ENCODE measurements at places on chromosomes 12 and 14.

- no peak for DNase-seq
Observed at GRCh38 chr12:132296063-132296462, 33.3 kb downstream of the GALNT9 start.

DNA sequence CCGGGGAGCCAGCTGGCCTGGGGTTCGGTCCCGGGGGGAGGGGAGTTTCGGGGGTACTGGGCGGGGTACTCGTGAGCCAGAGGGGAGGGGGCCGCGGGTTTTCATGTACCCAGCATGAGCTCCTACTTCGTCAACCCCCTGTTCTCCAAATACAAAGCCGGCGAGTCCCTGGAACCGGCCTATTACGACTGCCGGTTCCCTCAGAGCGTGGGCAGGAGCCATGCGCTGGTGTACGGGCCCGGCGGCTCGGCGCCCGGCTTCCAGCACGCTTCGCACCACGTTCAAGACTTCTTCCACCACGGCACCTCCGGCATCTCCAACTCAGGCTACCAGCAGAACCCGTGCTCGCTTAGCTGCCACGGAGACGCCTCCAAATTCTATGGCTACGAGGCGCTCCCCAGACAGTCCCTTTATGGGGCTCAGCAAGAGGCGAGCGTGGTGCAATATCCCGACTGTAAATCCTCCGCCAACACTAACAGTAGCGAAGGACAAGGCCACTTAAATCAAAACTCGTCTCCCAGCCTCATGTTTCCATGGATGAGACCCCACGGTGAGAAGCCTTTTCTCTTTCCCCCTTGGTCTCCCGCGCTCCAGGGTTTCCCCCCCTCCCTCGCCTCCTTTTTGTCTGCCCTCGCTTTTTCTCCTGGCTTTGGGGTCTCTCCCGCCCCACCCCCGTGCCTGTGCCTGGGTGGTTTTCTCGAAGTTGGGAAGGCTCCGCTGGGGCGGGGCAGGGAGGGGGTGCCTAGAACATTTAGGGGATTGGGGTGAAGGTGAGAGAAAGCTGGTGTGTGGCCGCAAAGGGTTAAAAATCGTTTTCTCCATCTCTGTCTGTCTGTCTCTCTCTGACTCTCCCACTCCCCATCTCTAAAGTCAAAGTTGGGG is 627 bp downstream of the HOXC8 start:
- DNase-seq: no peak

DNA sequence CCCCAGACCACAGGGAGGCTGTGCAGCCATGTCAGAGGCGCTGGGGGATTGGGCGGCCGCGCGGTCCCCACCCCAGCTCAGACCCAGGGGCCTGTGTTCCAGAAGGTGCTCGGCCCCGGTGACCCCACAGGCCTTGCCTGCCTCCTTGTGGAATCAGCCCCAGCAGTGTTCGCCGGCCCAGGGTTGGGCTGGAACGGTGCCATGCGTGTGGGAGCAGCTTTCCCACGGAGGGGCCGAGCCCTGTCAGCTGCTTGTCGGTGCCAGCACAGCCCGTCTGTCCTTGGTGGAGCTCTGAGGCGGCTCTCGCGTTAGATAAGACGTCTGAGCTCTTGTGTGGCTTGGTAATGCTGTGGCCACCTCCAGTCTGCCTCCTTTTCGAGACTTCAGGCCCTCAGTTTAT is 8.5 kb downstream of the ZFYVE21 start:
- DNase-seq: no peak

GRCh38 chr14:68501171-68501570 is 291.7 kb downstream of the ZFP36L1 start:
- DNase-seq: no peak

- DNase-seq: no peak
Observed at GRCh38 chr12:1528791-1529190, 65.6 kb downstream of the FBXL14 start.

Measured in activated T-helper 9 cell treated with anti-CD3 and anti-CD28 coated beads, Interleukin-2, amount 50 U/mL, for 16 hours (primary cell).